Coronary artery (tissue), 2 donors: ENCODE measurements at places on chromosomes 6 and 20.

DNA sequence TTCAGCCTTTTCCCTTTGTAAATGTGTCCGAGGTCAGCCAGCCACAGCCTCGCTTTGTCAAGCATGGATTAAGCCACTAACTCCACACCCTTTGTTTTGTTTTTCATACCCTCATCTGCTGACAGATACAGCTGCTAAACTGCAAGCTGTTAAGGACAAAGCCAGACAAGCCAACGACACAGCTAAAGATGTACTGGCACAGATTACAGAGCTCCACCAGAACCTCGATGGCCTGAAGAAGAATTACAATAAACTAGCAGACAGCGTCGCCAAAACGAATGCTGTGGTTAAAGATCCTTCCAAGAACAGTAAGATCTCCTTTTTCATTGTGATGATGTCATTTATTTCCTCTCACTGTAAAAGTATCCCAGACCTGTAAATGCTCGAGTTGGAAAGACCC, 269.3 kb downstream of the ARHGAP18 start:
- DNase-seq, result no peak

- DNase-seq, result no peak
These were observed 849 bp upstream of the BMP7 start for GRCh38 chr20:57267158-57267821.

DNA sequence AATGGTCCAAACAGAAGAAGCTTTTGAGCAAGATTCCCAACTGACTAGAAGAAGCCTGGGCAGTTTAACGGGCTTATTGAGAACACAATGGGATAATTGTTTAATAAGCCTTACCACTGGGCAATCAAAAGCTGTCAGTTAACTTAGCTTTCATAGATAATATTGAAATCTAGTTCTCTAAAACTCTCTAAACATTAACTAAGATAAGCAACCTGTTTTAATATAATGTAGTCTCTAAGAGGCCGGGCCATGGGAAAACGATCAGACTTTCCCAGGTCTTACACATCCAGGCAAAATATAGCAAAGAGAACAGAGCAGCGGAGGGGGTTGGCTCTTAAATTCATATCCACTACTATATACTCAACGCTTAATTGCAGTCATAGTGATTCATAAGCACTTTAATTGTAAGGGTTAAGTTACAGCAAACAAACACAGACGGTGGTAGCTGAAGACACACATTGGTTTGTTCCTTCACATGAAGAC, 128.0 kb upstream of the FAM83B start:
- no peak for DNase-seq

- no peak for DNase-seq
These were observed 103.6 kb upstream of the KCNK16 start for GRCh38 chr6:39426073-39426456.

DNA sequence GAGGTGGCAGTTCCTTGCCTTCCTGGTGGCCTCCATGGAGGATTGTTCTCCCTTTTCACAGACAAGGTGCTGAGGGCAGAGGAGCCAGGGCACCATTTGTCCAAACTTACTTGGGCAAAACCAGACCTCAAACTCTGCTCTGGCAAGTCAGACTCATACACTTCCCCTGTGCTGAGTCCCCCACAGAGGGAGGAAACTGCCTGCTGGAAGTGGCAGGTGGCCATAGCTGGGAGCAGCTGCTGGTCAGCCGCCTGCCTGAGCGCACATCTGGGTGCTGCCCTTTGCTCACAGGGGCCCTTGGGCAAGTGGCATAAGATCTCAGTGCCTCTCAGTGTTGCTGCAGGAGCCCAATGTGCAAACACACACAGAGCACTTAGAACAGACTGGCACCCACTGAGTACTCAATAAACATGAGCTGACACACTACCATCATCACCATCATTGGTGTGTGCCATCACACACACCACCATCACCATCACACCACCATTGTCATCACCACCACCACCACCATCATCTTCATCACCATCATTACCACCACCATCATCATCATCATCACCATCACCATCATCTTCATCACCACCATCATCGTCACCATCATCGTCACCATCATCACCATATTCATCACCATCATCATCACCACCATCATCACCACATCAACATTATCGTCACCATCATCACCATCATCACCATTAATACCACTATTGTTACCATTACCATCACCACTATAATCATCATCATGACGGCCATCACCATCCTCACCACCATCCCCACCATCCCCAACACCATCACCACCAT, 17.6 kb downstream of the NOL4L start:
- DNase-seq, result no peak

DNA sequence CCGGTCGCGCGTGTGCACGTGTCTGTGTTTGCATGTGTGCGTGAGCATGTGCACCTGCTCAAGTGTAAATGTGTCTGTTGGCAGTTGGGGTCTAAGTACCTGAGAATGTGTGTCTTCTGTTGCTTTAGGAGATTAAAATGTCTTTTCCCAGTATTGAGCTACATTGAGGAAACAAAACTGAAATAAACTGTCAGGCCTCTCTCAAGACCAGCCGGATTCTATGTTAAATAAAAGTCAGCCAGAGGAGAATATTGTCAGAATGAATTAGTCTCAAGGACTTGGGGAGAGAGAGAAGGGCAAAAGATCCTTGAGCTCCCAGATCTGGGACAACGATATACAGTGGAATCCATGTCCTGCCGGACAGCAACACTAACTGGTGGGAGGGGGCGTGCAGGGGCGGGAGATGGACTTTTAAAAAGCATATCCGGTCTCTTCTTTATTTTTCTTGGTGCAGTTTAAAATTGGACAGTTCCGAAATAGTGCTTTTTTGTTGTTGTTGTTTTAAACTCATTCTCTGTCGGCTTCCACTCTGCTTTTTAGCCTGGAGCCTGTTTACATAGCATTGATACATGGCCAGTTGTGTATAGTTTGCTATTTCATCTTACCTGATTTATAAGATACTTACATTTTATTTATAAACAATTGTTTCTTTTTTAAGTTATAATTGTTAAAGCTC, 3.3 kb upstream of the TBX18 start:
- no peak for DNase-seq

GRCh38 chr6:7261852-7262461, 51.0 kb downstream of the SSR1 start:
- no peak for DNase-seq

GRCh38 chr20:63033794-63034709, 27.3 kb upstream of the BHLHE23 start:
- DNase-seq, result no peak

DNA sequence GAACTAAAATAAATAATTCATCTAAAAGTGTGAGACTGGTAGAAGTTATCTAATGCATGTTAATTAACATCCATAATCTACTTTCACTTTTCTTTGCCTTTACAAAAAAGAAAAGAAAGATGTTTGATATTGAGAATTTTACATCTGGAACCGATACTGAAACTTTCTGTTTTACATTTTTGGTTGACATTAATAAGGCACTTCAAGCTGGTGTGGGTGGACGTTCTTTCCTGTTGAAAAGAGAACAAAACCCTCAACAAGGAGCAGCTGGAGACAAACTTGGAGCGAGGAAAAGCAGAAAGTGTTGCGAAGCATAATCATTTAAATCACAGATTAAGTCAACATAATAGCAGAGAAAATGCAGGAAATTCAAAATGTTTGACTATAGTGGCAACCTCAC, 575.2 kb upstream of the ADGRB3 start:
- DNase-seq, result no peak

GRCh38 chr6:136334853-136335252, 45.2 kb upstream of the BCLAF1 start:
- no peak for DNase-seq

DNA sequence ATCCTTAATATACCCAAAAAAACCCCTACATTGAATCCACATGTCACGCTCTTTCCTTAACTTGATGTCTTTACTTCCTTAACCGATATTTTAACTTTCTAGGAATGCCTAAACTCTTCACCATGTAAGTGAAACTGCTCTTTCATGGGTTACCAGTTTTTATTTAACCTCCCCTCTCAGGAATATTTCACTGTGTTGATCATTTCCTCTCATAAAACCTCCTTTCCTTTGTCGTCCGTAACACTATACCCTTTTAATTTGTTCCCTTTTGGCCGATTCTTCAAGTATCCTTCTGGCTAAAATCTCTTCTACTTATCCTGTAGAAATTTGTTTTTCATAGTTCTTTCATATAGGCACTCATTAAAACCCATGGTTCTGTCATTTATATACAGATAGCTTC, 24.6 kb downstream of the SYCP2 start:
- no peak for DNase-seq

DNA sequence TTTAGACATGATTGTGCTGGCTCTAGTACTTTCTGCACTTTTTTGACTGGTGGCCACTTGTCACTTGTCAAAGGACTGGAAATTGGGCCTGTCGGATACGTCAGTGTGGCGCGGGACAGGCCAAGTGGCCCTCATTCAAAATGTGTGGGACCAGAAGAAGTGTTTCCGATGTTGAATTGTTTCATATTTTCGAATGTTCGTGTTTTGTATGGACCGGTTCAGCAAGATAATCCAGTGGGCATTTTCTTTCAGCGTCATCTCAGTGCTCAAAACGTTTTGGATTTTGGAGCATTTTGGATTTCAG, 3.5 kb downstream of the KIF25 start:
- DNase-seq, result peak; percentile 14

- no peak for DNase-seq
These were observed 45.6 kb upstream of the SPDEF start for GRCh38 chr6:34601706-34602105.

- DNase-seq, result no peak
These were observed 103.0 kb downstream of the NOL4L start for GRCh38 chr20:32482143-32482441.

DNA sequence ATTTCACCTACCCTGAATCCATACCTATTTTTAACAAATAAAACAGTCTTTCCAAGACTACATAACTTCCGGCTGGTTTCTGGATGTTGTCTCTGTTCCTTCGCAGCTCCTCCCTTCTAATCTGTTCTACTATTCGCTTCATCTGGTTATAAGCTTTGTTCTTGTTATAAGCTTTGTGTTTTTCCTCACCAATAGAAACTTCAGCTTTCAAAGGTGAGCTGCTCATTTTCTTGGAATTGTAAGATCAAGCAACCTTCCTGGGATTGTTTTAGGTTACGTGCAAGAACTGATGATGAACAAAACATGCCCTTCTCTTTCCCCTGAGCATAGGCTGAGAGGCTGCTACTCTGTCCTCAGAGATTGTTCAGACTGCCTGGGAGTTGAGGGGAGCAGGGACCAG, 2.1 kb downstream of the GFOD1 start:
- no peak for DNase-seq

GRCh38 chr6:47165918-47166317, 123.8 kb upstream of the ADGRF1 start:
- DNase-seq, result no peak

DNA sequence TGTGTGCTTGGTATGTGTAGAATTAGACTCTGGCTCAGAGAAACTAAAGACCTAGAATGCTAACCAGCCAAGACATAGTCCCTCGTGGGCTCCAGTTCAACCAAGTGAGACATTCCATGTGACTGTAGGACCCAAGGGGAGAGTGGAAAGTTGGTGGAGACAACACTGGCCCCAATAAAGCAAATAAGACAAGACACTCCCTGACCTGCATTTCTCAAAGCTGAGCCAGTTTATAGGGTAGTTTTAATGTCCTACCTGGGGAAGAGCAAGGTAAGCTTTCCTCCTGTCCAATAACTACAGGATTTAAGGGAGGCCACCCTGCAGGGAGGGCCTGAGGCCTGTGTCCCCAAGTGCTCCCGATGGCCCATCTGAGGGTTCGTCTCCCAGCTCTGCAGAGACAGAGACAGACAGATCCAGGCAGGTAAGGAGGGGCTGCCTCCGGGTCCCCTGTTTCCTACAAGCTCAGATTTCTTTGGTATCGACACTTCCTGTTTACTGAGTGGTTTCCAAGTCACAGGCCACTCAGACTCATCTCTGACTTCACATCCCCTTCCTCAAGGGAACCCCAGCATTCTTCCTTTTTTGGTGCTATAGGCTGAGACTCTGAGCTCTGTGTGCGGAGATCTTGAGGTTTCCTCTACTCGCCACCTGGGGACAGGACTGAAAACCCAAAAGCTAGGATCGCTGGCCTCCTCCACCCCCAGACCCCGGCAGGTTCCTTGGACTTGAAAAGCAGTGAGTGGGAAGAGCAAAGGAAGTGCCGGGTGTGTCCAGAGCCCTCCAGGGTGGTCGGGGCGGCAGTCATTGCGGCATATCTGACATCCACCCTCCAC, 92.4 kb downstream of the PRND start:
- DNase-seq, result no peak

DNA sequence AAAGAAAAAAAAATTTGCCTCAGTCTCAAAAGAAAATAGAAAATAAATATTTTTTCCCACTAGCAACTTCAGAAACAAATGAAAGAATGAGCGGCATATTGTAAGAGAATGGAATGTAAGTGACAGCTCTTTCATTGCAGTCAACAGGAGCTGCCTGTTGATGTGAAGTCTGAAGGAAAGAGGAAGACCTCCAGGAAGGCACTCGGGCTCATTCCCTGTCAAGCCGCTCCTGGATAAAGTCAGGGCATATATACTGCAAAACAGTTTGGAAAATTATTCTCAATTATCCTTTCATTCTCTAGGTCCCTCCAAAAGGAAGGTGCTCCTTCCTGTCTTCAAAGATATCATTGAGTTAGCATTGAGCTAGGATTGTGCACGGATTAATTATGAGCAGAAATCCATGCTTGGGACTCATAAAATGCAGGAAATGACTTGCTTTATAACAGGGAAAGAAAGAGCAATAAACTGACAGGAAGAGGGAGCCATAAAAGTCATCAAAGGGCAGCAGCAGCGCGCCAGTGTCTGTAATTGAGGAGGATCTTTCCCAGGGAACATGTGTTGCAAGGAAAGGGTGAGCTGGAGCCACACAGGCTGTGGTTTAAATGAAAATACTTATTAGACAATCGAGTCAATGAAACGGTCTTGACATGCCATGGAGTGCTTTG, 218.2 kb downstream of the C6orf118 start:
- no peak for DNase-seq

DNA sequence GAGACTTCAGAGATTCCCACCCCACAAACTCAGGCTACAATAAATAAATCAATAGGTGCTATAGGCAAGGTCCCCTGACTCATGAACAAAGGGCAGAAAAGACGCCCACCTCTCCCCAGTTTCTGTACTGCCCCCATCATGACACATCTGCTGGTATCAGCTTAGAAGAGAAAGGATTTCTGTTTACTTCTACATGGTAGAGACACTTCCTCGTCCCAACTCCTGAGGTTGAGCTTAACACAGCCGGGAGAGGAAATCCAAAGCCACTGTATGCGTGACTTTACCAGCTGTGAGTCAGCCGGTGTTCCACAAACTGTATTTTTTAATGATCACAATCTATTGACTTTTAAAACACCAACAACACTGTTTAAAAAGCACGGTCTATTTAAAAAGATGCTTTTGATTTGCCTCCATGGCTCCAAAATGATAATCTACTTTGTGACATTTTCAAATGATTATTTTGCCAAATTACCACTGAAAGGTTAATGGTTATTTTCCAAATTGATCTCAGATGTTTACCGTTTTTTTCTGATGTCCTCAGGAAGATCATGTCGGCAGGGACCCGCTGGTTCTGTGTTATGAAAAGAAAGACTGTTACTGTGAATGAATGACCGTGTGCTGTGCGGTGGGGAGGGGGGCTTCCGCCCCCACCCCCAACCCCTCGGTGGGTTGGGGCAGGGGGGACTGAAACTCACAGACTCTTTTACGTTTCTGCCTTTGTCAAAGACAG, 72.5 kb downstream of the ATP9A start:
- no peak for DNase-seq
